ENCODE measurements at places on chromosomes 16 and 17.

- DNase-seq: no peak
- peak overlapping the region; percentile 75 for H3K4me3 ChIP-seq
- H3K4me1 ChIP-seq: peaks cover 15% of the 10 kb centered on the region
- peak overlapping the region; percentile 50 for H3K27ac ChIP-seq
- H3K27me3 ChIP-seq: no peaks in the 10 kb centered on the region
- no peaks in the 10 kb centered on the region for H3K36me3 ChIP-seq
These were observed 524 bp upstream of the ZFP3 start for GRCh38 chr17:5077781-5078105.

DNA sequence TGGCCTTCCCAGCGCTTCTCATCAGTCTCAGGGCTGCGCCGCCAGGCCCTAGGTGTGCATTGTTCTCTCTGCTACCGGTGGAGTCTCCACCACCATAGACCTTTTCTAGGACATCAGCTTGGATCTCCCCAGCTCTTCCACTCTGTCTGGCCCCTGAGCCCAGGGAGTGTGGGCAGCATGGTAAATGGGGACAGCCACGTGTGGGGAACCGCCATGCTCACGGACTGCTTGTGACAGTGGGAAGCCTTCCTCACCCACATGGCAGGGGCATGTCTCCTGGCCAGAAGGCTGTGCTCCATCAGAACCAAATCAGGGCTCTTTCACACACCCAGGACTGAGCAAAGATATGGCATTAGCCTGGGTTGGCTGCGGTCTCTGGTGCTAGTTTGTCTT lies 51.3 kb downstream of the TNFRSF13B start:
- no peaks in the 10 kb centered on the region for H3K4me1 ChIP-seq
- H3K27ac ChIP-seq: no peak overlapping the region
- no peak for DNase-seq
- no peak overlapping the region for H3K4me3 ChIP-seq
- H3K27me3 ChIP-seq: no peaks in the 10 kb centered on the region
- no peaks in the 10 kb centered on the region for H3K36me3 ChIP-seq

DNA sequence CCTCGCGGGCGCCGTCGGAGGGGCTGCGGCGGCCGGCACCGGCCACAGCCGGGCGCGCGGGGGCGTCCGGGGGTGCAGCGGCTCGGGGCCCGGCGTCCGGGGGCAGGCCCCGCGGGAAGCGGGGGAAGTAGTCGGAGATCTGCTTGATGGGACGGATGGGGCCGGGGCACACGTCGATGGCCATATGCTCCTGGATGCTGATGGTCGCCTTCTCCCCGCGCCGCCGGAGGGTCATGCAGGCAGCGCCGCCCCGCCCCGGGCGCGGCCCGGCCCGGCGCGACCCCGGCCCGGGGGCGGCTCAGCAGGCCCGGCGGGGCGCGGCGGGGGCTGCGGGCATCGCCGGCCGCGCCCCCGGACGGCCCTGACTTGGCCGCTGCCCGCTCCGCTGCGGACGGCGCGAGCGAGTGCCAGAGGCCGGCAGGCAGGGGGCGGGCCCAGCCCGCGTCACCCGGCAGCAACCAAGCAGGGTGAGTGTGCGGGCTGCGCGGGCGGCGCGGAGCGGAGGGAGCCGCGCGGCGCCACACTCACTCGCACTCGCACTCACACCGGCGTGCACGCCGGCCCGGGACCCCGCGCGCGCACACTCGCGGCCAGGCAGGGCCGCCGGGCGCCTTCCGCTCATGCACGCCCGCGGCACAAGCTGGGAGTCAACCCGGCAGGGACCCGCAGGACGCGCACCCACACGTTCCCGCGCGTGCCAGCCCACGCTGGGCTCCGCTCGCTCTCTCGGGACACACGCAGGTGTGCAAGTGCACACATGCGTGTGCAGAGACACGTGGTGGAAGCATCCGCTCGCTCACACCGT lies at the start of gene DOC2B:
Gene DOC2B, minus strand, starts transcription at position 406 of the 805 bp plus-strand sequence. Its CDS starts 171 bp downstream, at position 235.
- peak within 1 kb of the TSS; percentile 69 for H3K27ac ChIP-seq
- H3K36me3 ChIP-seq: no peaks in the 10 kb centered on the region
- H3K4me3 ChIP-seq: peak within 1 kb of the TSS; percentile 49
- peaks cover 7% of the 10 kb centered on the region for H3K27me3 ChIP-seq

DNA sequence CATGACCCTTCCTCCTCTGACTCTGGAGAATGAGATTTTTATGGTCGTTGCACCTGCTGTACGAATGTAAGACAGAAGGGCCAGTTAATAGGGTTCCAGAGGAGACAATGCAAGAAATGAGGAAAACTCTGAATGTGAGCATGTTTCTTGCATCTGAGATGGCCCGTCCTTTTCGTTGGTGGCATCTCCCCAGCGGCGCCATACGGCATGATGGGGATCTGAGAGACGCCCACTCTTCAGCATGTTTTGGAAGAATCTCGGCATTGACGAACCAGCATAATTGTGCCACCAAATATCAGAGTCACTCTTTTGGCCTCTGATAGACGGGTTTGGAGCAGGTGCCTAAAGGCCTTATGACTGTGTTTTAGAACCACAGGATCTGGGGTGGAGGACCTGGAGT lies 126.5 kb upstream of the RCVRN start:
- DNase-seq: no peak
- H3K27me3 ChIP-seq: no peaks in the 10 kb centered on the region
- no peaks in the 10 kb centered on the region for H3K36me3 ChIP-seq
- H3K4me1 ChIP-seq: peaks cover 33% of the 10 kb centered on the region

GRCh38 chr17:28818819-28819221 lies 23.8 kb downstream of the FAM222B start:
- H3K4me1 ChIP-seq: no peaks in the 10 kb centered on the region
- H3K36me3 ChIP-seq: no peaks in the 10 kb centered on the region
- no peak overlapping the region for H3K27ac ChIP-seq
- H3K4me3 ChIP-seq: no peak overlapping the region
- DNase-seq: no peak

DNA sequence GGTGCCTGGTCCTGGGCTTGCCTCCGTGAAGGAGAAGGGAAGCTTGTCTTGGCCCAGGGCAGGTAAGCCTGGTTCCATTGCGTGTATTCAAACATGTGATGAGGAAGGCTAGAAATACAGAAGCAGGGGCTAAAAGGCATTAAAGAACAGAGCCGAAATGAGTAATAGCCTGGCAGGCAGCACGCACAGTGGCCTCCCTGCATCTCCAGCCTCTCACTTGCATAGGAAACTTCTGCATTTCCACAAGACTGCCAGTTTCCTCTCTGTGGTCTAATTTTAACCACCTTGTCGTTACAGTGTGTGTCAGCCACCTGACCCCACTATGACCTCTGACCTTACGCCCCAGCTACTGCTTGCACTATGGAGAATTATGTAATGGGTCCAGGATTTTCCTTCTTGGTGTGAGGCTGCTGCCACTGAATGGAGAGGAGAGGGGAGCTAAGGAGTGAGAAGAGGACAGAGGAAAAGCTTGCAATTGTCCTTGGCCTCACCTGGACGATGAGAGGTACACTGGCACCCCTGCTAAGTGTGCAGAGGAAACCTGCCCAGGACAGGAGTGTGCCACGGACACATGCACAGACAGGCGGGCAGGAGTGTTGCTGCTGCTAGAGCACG lies 32.8 kb downstream of the HIC1 start:
- peaks cover 88% of the 10 kb centered on the region for H3K4me1 ChIP-seq
- no peak overlapping the region for H3K4me3 ChIP-seq
- no peak for DNase-seq
- H3K27ac ChIP-seq: peak overlapping the region; percentile 92

- peak overlapping the region; percentile 16 for H3K27ac ChIP-seq
- H3K4me3 ChIP-seq: peak overlapping the region; percentile 21
- no peaks in the 10 kb centered on the region for H3K27me3 ChIP-seq
- H3K36me3 ChIP-seq: no peaks in the 10 kb centered on the region
- H3K4me1 ChIP-seq: peaks cover 46% of the 10 kb centered on the region
- DNase-seq: no peak
These were observed 1.1 kb downstream of the HS3ST6 start for GRCh38 chr16:1917056-1917664.

DNA sequence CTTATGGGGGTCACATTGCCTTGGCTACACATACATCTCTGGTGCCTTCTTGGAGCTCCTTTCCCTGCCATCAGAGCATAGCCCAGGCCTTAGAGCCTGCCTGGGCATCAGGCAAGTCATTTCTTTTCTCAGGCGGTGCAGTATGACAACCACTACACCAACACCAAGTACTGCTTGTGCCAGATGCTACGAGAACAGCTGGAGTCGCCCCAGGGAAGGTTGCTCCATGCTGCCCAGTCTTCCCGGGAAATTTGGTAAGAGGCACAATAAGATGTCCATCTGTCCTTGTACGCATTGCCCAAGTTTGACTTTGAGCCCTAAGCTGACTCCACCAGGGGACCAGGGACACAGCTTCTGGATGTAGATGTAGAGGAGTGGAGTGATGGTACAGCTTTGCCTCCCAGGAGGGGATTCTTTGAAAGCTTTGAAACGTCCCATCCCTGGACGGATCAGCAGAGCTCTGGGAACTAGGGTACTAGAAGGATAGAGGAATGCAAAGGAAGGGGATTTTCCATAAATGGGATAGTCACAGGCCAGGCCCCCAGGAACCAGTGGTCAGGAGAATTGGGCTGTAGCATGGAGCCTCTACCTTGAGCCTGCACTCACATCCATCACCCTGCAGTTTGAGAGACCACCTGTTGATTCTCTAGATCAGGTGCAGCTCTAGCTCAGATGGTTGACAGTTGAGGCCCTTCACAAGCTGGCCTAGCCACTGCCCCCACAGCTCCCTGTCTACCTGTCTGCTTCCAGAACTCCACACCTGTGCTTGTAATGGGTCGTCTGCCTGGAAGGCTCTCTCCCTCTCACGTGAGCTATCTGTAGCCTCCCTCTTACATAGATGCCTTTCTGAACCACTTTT lies 11.0 kb upstream of the NFATC3 start:
- H3K36me3 ChIP-seq: peaks cover 28% of the 10 kb centered on the region
- H3K27ac ChIP-seq: no peak overlapping the region
- no peaks in the 10 kb centered on the region for H3K27me3 ChIP-seq
- no peak for DNase-seq
- peaks cover 25% of the 10 kb centered on the region for H3K4me1 ChIP-seq

- H3K4me1 ChIP-seq: peaks cover 40% of the 10 kb centered on the region
- no peak overlapping the region for H3K27ac ChIP-seq
- no peak overlapping the region for H3K4me3 ChIP-seq
- no peaks in the 10 kb centered on the region for H3K27me3 ChIP-seq
- no peaks in the 10 kb centered on the region for H3K36me3 ChIP-seq
- DNase-seq: no peak
These were observed 1.4 kb upstream of the ABCC1 start for GRCh38 chr16:15947983-15948509.

DNA sequence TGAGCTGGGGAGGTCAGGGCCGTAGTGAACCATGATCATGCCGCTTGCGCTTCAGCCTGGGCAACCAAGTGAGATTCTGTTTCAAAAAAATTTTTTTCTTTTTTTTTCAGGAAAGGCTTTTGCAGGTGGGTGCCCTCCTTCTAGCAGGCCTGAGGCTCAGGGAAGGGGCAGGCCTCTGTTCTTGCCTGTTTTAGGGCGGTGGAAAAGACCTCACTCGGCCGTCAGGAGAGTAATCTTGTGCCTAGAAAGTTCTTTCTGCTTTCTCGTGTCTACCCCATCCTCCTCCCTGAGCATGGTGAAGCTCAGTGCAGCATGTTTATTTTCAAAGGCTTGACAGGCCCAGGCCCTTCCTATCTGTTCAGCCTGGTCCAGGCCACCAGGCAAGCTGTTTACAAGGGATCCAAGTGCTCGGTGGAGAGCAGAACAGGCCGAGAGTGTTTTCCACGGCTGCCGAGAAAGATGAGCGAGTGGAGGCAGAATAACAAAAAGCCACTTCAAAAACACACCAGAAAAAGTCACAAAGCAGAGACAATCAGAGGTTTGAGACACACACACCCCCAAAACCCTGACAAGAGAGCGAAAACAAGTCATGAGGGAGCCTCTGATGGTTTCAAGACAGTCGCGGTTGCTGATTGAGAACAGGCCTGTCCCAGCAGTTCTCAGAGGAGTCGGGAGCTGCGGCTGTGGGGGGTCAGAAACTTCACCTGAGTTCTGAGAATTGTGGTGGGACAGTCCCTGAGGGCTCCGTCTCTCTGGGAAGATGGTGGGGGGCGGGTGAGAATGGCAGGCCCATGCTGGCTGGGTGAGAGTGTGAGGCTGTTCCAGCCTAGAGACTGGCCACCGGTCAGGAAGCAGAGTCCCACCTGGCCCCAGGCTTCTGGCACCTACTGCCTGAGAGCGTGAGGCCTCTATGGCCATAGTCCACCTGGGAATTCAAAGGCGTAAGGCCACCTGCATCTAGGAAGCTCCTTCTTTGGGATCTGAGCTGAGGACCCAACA lies 37.5 kb upstream of the CCR7 start:
- H3K27ac ChIP-seq: no peak overlapping the region
- H3K4me3 ChIP-seq: no peak overlapping the region
- peaks cover 5% of the 10 kb centered on the region for H3K4me1 ChIP-seq
- DNase-seq: no peak
- no peaks in the 10 kb centered on the region for H3K36me3 ChIP-seq

GRCh38 chr17:5759501-5759925 lies 175.2 kb upstream of the NLRP1 start:
- H3K4me1 ChIP-seq: no peaks in the 10 kb centered on the region
- no peak overlapping the region for H3K4me3 ChIP-seq
- H3K27ac ChIP-seq: no peak overlapping the region
- H3K36me3 ChIP-seq: no peaks in the 10 kb centered on the region
- no peak for DNase-seq

DNA sequence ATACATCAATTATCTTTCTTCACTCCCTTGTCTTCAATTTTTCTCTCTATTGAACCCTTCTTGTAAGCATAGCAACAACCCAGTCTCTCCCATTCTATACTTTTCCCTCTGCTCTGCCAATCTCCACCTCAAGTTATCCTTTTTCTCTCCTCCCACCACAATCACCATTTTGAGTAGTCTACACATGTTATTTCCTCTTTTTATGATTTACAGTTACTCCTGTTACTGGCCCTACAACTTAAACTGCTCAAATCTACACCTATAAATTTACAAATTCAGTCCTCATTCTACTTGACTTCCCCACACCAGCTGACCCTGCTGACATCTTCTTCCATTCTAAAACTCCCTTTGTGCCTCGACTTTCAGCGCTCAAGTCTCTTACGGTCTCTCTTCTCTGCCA lies 84.6 kb downstream of the SPAG9 start:
- no peak for DNase-seq
- no peaks in the 10 kb centered on the region for H3K36me3 ChIP-seq
- peaks cover 11% of the 10 kb centered on the region for H3K4me1 ChIP-seq

GRCh38 chr16:22098405-22099255 lies 6.3 kb downstream of the VWA3A start:
- H3K27me3 ChIP-seq: no peaks in the 10 kb centered on the region
- H3K27ac ChIP-seq: no peak overlapping the region
- H3K36me3 ChIP-seq: no peaks in the 10 kb centered on the region
- H3K4me1 ChIP-seq: no peaks in the 10 kb centered on the region
- DNase-seq: no peak
- H3K4me3 ChIP-seq: no peak overlapping the region

DNA sequence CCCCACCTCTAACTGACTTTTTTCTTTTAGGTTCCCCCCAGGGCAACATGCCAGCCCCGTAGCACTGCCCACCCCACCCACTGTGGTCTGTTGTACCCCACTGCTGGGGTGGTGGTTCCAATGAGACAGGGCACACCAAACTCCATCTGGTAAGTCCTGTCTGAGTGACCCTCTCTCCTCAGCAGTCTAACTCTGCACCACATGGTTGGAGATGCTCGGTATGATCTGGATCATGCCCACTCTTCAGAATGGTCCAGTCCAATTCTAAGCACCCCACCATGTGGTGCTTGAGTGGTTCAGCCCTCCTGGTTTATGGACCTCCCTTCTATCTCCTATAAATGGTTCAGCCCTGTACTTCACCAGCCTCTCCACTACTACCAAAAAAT lies 5.9 kb downstream of the KDM6B start:
- peaks cover 76% of the 10 kb centered on the region for H3K4me1 ChIP-seq
- H3K27me3 ChIP-seq: no peaks in the 10 kb centered on the region
- DNase-seq: no peak
- peak overlapping the region; percentile 99 for H3K27ac ChIP-seq
- H3K36me3 ChIP-seq: no peaks in the 10 kb centered on the region

GRCh38 chr17:75114552-75115314 lies 5.0 kb downstream of the ARMC7 start:
- no peaks in the 10 kb centered on the region for H3K27me3 ChIP-seq
- H3K27ac ChIP-seq: peak overlapping the region; percentile 84
- H3K4me1 ChIP-seq: peaks cover 30% of the 10 kb centered on the region
